ENCODE measurements at places on chromosomes 3 and 15.

DNA sequence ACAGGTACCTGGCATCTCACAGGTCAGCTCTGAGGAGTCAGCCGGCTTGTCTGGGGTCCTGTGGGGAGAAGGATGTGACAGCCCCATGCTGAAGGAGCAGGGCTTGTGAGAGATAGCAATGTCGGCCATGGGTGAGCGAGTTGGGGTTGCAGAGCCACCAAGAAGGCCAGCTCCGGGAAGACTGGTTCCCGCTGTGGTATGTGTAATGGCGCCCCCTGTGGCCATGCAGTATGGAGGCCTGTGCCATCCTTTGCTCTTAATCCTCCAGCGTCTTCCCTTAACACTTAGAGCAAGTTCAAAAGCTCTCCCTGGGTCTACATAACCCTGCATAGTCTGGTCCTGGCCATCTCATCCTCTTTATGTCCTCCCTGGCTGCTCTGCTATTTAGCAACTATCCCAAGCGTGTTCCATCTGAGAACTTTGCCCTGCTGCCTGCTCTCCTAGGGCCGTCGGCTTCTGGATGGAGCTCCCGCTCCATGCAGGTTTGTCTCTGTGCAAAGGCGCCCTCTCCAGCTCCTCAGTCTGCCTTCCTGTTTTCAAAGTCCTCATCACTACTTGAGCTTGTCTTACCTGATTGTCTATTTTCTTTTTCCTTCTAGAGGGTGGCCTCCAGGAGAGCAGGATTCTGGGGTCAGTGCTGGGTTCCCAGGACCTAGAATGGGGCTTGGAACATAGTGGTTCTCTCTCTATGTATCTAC is 40.8 kb upstream of the IQCF6 start:
- DNase-seq = no peak

DNA sequence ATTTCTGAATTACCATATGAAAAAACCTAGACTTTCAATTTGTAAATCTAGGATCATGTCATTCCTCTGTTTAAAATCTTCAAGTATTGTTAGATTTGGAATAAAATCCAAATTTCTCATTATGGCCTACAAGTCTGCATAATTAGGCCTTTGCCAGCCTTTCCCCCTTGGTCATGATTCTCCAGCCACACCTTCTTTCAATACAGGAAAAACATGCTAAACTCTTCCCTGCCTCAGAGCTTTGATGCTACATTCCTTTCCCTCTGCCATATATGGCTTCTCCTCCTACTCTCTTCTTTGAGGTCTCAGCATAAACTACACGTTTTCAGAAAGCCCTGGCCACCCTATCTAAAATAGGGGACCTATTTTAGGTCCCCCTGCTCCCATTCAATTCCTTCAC is 48.5 kb downstream of the TM6SF1 start:
- no peak for DNase-seq

- no peak for DNase-seq
These were observed 161.6 kb downstream of the TIGIT start for GRCh38 chr3:114455432-114455831.

DNA sequence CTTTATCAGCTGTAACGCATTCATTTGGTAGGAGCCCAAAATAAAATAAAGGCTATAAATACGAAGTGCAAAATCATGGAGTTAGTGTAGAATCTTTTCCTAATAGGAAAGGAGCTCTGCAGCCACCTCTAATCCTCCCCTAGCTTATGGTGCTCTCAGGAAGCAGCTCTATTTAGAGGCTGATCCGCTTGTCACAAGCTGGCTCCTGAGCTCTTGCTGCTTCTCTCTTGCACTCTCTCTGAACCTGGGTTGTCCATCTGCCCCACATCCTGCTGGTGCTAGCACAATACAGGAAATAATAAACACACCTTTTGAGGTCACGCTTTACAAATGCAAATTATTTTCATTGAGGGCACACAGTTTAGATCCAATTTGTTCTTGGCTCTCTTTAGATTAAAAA is 37.3 kb upstream of the BFSP2 start:
- DNase-seq = no peak

DNA sequence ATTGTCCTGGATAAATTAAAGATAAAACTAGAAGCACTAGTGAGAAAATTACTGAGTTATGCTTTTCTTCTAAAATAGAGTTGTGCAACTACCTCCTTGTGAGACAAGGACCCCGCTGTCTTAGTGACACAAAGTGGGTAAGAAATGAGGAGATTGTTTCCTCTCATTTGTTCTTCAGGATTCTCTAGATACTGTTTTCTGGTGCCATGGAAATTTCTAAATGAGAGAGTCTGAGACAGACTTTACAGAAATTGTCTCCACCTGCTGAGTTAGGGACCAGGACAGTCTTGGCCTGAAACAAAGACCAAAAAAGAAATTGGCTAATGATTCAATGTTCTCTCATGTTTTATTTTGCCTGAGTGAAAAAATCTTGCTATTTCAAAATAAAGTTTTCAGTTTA is 427.5 kb downstream of the TUSC7 start:
- no peak for DNase-seq

All from SK-N-SH (cell line).